ENCODE measurements at places on chromosomes 5 and 9.

- DNase-seq, result no peak
Measured at GRCh38 chr5:40317023-40317422, 362.7 kb upstream of the PTGER4 start.

- DNase-seq, result no peak
Measured at GRCh38 chr9:95211028-95211427, 106.5 kb downstream of the FANCC start.

DNA sequence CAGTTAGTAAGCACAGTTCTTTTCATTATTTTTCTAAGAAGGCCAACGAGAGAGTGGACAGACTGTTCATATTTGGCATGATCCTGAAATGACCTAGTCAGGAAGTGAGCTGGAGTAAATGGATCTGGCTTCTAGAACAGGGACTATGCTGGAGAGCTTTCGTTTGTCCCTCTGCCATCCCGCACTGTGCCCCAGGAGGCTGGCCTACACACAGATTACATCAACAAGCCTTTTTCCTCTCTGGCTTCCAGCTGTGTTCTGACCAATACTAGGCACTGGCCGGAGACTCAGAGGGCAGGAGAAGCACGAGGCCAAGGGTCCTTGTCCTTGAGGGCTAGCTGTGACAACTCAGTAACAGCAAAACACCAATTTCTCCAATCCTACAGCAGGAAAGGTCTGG lies 127.8 kb downstream of the MED27 start:
- no peak for DNase-seq

DNA sequence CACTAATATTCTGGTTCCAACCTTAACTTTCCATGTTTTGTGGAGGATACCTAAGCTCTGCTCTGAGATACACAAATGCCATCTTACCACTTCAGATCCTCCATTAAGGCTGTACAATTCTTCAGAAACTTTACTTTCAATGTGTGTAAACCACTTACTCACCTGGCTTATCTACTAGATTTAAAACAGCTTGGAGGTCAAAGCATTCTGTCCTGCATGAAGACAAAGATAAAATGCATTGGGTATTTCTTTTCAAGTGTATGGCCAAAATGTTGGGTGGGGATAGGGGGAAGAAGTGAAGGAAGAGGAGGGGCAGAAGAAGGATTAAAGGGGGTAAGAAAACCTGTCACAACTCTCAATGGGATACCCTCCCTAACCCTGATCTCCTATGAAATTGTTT lies 939 bp downstream of the GOLGA1 start:
- no peak for DNase-seq

DNA sequence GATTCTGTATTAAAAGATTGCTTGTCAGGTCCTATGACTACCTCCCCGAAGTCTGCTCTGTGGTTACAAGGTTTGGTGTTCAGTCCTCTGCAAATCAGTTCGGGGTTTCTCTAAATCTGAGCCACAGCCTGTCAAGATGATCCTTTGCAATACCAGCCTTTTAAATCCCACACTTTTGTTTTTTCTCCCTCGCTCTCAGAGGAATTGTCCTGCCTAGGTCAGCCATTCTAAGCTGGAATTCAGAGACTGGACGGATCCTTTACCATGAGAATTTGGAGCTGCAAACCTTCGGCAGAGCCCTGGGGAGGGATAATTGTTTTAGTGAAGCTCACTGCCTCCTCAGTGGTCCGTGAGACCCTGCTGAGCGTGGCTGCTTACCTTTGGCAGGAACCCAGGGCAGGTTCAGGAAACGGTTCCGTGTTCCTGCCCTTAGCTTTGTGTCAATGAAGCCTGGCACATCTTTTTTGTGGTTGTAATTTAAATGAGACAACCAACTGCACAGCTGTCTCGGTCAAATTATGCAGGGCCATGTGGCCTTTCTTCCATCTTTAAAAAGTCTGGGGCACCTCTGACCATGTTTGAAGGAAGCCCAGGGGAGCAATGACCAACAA lies 47.2 kb downstream of the EBF1 start:
- no peak for DNase-seq

DNA sequence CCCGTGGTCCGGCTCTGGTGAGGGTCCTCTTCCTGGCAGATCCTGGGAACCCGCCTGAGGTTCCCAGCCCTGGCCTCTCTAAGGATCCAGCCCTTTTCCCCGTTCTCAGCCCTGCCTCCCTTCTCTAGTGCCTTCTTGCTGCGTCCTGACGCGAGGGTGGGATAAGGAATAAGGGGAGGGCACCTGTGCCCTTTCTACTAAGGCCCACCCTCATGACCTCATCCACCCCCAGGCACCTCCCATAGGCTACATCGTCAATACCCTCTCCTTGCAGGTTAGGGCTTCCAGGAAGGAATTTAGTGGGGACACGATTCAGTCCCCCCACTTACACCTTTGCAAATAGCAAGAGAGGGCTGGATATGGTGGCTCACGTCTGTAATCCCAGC lies 10.7 kb upstream of the DIPK1B start:
- DNase-seq, result no peak

DNA sequence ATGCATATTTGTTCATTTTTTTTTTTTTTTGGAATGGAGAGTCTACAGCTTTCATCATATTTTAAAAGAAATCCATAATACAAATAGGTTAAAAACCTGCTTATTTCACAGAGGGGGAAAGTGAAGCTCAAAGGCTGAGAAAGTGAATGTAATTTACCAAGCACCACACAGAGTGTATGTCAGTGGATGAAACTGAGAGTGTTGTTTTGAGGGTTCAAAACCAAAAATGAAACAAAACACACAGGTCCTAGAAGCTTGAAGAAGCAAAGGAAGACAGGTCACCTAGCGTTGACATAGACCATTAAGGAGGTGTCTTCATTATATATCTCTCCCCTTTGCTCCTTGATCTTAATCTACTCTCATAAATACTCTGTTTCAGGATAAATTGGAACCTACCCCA lies 7.5 kb downstream of the NMUR2 start:
- no peak for DNase-seq

GRCh38 chr9:134644725-134645606 lies 3.4 kb downstream of the COL5A1 start:
- peak; percentile 95 for DNase-seq

All from non-pigmented ciliary epithelial cell (primary cell).